ENCODE measurements at places on chromosomes 11 and 22. TPM values are rescaled to one million over a fixed set of nuclear protein-coding genes. Genes with fewer than 3 reads are reported as not detected.

DNA sequence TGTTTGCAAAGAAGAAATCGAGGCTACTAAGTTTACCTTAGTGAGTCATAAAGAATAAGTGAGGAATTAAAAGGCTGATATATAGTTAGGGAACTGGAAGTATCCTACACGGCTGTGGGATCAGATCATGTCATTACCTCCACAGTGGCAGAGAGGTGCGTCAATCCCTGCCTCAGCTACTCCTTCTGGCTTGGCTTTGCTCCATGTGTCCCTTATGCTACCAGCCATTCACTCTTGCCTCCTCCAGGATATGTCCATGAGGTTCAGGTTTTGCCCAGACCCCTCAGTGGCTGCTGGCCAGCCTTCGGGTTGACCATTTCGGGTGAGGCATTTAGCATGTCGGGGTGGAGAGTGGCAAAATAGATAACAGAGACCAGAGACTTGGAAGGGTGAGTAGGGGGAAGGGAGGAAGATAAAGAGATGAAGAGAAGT is 153.4 kb downstream of the LDLRAD3 start:
- no peak for DNase-seq

The CHRDL2 gene
- total RNA-seq = 312 TPM

The GDPD4 gene
- not detected for total RNA-seq

The KRTAP5-1 gene
- total RNA-seq = not detected

- DNase-seq = no peak
Observed at GRCh38 chr22:42608136-42608822, 6.4 kb downstream of the POLDIP3 start.

The GP1BB gene
- 5.4 TPM for total RNA-seq

The MPZL2 gene
- total RNA-seq = 72.5 TPM

DNA sequence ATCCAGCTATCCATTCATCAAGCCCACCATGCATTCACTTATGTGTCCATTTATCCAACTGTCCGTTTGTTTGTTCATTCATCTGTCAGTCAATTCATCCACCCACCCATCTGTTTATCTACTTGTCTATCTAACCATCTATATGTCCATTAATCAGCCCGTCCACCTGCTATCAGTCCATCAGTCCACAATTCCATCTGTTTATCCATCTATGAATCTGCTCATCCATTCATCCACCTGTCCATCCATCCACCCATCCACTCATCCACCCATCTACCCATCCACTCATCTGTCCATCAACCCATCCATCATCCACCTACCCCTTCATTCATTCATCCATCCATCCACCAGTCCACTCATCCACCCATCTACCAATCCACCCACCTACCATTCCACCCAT is 970 bp upstream of the SPI1 start:
- DNase-seq = no peak

- DNase-seq = no peak
Observed at GRCh38 chr11:74011360-74012073, 2.6 kb upstream of the UCP3 start.

The NRIP3 gene
- 2.7 TPM for total RNA-seq

DNA sequence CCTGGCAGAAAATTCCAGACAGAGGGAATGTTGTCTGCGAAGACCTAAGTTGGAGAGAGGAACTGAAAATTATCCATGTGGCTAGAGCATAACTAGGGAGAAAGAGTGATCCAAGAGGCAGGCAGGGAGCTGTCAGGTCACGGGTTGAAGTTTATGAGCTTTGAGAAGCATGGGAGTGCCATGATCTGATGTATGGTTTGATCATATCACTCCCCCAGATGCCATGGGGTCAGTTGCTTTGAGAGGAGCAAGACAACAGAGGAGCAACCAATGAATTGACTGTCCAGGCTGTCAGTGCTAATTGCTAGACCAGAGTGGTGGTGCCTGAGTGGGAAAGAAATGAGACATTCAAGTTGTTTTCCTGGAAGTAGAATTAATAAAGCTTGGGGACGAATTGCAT is 54.0 kb downstream of the CYB5R2 start:
- DNase-seq = no peak

DNA sequence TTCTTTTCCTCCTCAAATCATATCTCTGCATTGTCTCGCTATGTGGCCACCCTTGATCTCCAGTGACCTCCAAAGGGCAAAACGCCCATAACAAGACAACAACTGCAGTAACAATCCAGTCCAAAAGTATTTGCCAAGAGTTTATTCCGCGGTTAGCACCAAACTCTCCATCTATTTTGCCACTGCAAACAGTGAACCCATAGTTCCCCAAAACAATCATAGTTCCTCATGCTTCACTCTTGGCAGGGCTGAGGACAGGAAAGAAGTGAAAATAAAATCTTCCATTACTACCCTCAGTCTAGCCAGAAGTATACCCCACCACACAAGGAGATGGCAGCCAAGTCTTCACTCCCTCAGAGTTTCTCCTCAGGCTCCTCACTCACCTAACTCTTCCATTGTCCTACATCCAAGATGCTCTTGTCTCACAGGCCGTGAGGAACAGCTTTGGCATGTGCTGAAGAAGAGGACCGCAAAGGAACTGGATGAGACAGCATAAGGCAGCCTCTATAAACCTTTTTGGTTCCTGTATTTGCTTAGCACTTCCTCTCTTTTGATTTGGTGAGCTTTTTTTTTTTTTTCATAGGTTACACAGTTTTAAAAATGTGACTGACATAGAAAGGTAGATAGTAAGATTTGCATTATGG is at the start of gene LPXN:
TSS of gene LPXN (minus strand) at position 480 of the 644 bp plus-strand sequence. CDS start at position 396, 84 bp downstream.
- no peak for DNase-seq

GRCh38 chr11:57762235-57762861 is 746 bp downstream of the CTNND1 start:
- DNase-seq = no peak

DNA sequence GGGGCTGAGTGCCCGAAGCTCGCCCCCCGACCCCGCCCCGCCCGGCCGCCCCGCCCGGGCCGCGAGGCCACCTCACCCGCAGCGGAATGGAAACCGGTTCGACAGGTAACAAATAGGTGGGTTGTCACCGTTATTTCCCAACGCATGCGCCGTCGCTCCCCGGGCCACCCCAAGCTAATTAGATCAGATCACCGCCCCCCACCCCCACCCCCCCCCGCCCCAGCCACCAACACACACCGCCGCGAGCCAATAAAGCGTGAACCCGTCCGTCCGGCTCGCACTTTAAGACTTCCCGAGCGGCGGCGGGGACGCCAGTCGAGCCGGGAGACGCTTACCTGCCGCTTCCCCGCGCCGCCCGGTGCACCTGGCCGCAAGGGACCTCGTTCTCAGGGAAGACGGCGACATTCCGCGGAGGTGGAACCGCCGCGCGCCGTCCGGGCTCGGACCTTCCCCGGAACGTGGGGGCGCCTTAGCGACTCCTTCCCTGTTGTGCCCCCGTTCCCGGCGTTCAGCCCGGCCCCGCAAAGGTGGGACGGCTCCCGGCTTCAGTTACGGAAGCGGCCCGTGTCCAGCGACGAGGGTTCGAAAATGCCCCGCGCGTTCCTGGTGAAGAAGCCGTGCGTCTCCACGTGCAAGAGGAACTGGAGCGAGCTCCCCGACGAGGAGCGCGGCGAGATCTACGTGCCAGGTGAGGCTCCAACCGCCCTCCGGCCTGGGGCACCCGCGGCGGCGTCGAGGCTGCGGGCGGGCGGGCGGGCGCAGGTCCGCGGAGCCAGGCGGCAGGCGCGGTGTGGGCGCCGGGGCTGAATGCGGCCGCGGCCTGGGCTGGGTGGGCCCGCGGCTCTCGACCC is at the start of gene OVOL1:
TSS of gene OVOL1 (plus strand) at position 278 of the 851 bp plus-strand sequence. CDS start at position 589, 311 bp downstream.
- DNase-seq = peak; percentile 73

- no peak for DNase-seq
Observed at GRCh38 chr22:39721206-39722031, 150.9 kb downstream of the CACNA1I start.

The MPPED1 gene
- not detected for total RNA-seq

DNA sequence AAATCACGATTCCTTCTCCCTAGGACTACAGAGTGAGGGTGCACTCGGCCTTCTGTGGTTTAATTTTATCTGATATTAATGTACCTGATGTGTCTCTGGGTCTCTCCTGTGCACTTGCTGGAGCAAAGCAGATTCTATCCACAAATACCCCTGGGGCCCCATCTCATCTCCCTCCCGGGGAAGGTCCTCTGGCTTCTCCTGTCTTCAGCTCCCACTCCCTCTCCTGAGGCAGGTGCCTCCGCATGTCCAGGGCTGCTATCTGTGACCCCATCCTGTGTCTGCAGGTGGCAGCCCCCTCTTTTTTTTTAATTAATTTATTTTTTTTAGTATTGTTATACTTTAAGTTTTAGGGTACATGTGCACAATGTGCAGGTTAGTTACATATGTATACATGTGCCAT is 558.7 kb downstream of the BRD1 start:
- no peak for DNase-seq

DNA sequence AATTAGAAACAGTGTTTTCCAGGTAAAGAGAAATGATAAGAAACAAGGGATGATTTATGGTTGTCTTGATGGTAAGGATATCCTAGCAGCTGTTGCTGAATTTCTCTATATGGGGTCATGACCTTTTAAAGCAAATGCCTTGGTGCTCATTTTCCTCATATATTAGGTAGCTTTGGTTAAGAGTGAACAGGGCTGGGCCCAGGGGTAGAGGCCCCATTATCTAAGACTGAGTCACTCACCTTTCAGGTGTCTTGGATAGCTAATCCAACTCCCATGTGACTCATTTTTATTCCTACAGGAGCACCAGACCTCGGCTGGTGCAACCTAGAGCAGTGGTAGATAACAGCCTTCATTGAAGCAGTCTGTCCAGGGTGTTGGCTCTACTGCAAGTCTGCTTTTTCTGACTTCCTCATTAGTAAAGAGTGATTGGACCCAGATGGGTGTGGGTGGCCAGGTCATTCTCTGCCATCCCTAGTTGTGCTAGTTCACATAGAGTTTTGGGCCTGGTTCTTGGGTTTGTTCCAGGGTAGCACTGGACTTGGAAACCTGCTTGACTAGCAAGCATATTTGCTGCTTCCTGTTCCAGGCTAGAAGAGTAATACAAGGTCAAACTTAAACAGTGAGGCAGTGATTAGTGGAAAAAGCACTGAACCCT is 37.4 kb downstream of the CTNND1 start:
- DNase-seq = peak; percentile 92

DNA sequence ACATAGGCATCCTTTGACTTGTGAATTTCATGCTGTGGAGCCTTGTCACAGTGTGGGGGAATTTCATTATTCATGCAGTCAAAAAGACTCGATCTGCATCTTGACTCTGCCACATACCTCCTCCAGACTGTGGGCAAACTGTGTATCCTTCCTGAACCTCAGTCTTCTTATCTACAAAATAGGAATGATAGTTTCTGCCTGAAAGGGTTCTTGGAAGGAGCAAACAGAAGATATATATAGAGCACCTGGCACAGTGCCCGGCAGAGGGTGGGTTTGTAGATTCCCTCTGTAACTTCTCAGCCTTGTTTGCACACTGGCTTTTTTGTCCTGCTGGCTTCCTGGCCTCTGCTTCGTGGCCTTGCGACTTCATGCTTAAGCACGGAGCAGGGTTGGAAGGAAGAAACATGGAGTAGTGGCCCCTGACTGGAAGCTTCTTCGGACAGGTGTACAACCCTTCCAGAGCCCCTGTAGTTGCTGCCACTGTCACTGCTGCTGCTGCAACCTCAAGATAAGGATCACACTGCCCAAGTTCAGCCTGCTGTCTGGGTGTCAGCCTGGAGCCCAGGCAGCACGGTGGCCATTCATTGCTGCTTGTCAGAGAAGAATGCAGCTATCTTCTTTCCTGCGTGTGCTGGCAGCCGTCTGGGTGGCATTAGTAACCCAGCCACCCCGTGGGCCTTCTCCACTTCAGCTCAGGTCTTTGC is 106.4 kb downstream of the MICAL2 start:
- DNase-seq = no peak

GRCh38 chr11:20131788-20132666 is 28.2 kb downstream of the DBX1 start:
- peak; percentile 62 for DNase-seq

The POU2F3 gene
- total RNA-seq = 6.5 TPM

DNA sequence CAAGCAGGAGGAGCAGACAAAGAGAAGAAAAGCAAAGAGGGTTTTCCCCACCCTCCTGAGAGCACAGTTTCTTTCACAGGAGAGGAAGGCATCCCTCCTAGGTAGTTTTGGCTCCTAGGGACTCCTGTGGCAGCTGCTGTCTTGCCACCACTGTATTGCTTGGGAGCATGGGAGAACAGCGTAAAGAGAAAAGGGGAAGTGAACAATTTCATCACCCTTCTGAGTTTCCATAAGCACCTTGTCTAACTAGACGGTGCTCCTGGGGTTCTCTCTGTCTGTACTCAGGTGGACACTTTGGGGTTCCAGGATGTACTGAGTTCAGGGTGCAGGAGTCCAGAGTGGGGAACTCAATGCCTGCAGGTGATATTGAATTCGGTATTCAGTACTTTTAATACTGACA is 1430.5 kb downstream of the TBC1D22A start:
- no peak for DNase-seq

GRCh38 chr11:19664886-19665548 is 47.6 kb upstream of the NAV2 start:
- DNase-seq = no peak

DNA sequence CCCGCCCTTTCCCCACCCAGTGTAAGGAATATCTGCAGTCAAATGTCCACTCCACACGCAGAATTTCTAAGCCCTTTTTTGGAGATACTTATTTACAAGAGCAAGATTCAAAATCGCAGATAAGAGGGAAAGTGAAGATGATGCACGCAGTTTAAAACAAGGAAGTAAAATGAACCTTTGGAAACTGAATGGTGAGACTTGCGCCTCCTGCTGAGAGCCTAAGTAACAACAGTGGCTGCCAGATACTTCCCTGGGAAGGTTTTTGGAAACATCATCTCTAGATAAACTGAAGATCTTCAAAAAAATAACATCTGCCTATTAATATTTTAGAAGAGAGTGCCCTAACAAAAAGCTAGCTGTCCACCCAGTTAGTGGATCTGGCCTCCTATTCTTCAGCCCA is 963.1 kb upstream of the FAT3 start:
- no peak for DNase-seq

DNA sequence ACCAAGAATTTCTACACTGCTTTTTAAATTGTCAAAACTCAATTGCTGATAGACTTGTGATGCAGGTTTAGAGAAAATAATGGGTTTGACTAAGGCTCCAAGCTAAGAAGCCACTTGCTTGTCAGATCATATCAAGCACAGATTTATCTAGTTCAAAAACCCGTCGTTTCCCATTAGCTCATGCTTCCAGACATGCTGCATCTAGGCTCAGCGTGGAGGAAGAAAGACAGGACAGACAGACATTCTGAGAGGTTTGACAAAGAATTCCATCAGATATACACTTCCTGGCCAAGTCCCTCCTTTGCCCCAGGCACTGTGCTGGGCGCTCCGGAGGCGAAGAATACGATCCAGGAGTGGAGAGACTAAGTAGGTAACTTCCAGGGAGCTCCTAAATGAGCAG is 76.8 kb downstream of the KCNC1 start:
- no peak for DNase-seq

- DNase-seq = peak; percentile 97
Observed at GRCh38 chr11:17276236-17277023, at the start of gene NUCB2. TSS of gene NUCB2 (plus strand) at chr11:17276739. CDS start at chr11:17295324, 18,585 bp downstream.

- no peak for DNase-seq
Observed at GRCh38 chr22:33328789-33329296, 270.7 kb upstream of the SYN3 start.

GRCh38 chr11:16512899-16513241 is 156.5 kb upstream of the SOX6 start:
- no peak for DNase-seq

Measured in mucosa of gallbladder (tissue), 1 donor.